T-helper 1 cell (primary cell): ENCODE measurements at places on chromosomes 2 and 18.

- no peak for DNase-seq
These were observed 500.7 kb downstream of the METTL4 start for GRCh38 chr18:2070631-2071030.

GRCh38 chr2:206069417-206069816, 16.6 kb downstream of the INO80D start:
- no peak for DNase-seq

- no peak for DNase-seq
These were observed 53.8 kb downstream of the HDLBP start for GRCh38 chr2:241261628-241262027.

DNA sequence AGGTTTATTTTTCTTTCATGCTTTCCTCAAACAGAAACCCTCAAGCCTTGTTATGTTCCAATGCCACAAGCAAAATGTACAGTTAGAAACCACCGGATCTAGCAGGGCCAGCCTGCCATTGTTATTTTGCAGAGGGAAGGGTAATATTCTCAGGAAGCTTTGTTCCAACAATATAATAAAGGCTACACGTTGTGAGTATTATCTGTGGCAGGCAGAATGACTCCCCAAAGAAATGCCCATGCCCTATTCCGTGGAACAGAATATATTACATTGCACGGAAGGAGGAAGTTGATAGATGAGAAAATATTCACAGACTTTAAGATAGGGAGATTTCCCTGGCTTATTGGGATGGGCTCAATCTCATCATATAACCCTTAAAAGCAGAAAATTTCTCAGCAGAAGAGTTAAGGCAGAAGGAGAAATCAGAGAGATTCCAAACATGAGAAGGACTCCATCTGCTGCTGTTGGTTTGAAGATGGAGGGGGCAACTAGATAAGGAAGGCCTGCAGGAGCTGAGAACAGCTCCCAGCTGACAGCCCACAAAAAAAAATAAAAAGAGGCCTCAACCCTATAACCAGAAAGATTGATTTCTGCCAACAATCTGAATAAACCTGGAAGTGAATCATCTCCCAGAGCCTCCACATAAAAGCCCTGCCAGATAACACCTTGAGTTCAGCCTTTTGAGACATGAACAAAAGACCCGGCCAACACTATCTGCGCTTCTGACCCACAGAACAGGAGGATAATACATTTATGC, 466.6 kb downstream of the LPIN1 start:
- no peak for DNase-seq

DNA sequence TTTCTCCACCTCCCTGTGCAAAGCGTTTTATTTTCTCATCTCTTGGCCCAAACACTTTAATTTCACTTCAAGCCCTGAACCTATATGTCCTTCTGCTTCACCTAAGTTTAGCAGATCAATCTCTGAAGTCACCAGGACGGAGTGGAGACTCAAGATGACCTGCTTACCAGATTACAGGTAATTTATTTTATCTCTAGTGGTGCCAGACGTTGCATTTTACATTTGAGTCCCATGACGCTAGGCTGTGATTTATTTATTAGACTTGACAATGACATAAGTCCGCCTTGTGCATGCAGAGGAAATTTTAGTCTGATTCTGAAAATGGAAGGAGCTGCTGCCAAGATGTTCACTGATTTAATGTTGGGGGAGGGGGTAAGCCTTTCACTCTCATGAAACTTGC, 73.9 kb downstream of the MRO start:
- DNase-seq: no peak

- no peak for DNase-seq
These were observed 5.4 kb downstream of the AGXT start for GRCh38 chr2:240873805-240874714.

- no peak for DNase-seq
These were observed 10.6 kb downstream of the TMEM37 start for GRCh38 chr2:119442226-119442619.

GRCh38 chr2:23441414-23441813, 56.4 kb downstream of the KLHL29 start:
- no peak for DNase-seq

DNA sequence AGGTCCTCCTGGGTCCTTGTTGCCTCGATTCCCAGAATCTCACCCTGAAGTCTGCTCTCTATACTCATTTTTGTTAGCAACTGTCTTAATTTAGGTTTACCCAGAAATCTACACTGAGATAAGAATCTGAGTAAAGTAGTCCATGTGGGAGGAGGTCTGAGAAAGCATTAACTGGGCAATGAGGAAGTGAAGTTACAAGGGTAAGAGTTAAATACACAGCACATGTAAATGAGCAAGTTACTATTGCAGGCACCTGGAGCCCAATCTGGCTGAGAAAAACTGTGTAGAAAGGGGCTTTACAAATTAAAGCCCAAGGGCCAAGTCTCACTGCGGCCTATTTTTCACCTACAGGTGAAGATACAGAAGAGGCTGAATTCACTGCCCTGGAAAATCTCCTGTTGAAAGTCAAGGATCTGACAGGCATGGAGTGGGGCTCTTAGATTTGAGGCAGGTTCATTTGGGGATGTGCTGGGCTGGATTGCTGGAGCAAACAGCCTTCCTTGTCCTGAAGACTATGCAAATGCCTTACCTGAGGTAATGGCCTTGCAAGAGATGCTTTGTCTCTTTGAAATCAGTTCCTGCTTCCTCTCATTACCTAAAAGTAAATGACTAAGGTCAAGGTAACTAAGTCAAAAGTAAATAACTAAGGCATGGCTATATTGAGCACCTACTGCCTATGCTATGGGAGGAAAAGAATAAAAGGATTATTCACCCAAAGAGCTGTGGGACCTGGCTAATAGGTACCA, 84.4 kb upstream of the DYNAP start:
- DNase-seq: no peak

DNA sequence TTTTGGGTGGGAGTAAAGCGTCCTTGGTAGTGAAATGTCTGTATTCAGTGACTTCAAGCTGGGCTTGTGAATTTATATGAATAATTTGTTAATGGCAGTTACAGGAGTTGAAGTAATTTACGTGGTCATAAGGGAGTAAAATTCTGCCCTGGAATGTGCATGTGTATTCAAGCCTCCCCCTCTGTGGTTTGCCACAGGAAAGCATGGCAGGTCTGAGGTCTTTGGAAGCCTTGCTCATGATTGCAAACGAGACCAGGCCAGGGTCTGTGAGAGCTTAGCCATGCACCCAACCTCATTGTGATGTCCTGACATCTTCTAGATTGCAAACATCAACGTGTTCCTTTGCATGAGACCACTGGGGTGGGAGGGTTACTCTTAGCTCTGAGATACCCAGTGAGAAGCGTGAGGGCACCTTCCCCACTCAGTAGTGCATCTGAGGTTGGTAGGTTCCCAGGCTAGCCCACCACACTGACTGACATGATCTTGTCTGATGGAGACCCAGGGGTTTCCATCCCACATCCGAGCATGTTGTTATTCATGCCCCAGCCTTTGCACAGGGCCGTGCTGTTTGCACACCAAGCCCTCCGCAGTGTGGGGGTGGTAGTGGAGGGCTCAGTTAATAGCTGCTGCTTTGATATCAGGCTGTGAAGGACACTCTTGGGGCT, 216.5 kb downstream of the KLHL29 start:
- no peak for DNase-seq

DNA sequence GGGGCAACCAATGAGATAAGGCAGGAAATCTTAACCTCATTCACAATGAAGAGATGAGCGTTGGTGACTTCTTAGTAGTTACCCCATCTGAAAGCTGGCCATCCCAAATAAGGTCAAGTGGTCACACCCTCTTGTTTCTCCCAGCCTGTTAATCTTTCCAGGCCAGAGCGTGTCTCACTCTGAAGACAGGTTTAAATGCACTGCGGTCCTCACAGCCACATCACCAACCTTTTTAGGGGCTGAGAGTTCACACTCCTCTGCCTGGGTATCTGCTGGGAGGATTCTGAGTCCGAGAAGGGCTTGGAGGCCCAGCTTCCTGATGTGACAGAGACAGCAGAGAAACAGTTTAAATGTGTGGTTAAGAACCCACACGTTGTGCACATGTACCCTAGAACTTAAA, 13.3 kb upstream of the CNGA3 start:
- DNase-seq: no peak

DNA sequence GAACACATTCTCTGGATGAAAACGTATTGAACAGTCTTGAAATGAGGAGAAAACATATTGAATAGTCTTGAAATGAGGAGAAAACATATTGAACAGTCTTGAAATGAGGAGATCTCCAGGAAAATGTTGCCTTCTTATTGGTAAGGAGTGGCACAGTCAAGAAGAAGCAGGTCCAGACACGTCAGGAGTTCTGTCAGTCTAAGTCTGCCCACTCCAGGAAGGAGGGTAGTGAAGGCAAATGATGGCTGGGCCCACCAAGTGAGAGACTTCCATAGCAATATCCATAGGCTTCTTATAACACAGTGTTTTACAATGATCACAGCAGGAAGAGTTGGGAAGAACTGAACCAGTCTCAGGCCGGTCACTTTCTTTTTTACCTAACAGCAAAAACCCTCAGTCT, 316.2 kb downstream of the ETAA1 start:
- no peak for DNase-seq

DNA sequence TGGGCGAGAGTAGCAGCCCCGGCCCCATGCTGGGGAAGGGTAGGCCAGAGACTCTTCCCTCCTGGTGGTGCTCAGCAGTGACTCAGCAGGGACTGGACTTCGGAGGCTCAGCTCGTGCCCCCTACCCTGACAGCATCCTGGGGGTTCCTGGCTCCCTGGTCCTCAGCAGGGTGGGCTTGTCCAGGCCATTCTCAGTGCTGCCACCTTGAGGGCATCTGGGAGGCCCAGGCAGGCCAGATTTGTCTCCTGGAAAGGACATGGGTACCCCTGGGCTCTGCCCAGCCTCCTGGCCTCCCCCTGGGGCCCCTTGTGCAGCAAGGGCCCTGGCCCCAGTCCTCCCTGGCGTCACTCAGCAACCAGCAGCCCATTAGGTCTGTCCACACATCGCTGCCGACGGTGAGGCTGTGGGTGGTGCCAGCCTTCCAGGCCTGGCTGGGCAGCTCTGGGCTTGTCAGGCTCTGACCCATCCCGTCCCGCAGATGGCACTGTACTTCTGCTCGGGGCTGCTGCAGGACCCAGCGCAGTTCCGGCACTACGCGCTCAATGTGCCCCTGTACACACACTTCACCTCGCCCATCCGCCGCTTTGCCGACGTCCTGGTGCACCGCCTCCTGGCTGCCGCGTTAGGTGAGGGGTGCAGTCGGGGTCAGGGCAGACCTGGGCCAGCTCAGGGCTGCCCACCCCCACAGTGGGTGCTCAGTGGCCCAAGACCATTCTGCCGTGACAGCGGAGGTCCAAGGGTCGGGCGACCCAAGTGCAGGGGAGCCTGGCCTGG, 45.0 kb upstream of the ALPP start:
- no peak for DNase-seq

DNA sequence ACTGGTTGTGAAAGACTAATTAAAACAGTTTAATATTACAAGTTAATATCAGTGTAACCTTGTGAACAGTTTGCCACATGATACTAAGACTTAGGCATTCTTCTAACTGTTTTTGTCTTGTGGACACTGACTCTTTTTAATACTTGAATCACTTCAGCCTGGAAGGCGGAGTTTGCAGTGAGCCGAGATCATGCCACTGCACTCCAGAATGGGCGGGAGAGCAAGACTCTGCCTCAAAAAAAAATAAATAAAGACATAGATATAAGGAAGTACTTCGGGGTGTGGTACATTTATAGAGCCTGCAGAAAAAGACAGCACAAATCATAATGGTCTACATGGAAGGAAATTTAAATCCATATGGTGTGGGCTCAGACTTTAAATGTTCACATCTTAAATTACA, 300.4 kb upstream of the NETO1 start:
- DNase-seq: no peak

DNA sequence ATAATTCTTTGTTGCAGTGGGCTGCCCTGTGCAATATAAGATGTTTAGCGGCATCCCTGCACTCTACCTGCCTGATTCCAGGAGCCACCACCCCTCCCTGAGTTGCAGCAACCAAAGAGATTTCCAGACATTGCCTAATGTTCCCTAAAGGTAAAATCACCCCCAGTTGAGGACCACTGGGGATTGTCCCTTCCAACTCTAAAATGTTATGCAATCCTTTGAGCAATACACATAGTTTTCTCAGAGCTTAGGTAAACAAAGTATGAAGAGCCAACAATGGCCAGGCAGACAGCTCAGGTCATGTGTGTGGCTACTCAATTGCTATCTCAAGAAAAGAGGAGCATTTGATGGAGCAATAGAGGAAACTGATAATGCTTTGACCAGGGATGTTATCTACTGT, 87.0 kb downstream of the XDH start:
- no peak for DNase-seq

- DNase-seq: no peak
These were observed 28.4 kb downstream of the YWHAQ start for GRCh38 chr2:9602412-9602811.

DNA sequence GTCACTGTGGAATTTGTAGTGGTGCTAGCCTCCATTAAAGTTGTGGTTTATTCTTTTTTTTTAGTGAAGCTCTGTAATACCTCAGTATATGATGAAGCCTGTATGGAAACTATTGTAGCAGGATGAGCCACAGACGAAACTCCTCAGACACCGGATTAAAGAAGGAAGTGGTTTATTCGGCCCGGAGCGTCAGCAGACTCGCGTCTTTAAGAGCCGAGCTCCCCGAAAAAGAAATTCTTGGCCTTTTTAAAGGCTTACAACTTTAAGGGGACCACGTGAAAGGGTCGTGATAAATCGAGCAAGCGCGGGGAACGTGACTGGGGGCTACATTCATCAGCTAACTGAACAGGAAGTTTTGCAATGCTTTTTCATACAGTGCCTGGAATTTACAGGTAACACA, 8.1 kb upstream of the CCL20 start:
- DNase-seq: no peak

DNA sequence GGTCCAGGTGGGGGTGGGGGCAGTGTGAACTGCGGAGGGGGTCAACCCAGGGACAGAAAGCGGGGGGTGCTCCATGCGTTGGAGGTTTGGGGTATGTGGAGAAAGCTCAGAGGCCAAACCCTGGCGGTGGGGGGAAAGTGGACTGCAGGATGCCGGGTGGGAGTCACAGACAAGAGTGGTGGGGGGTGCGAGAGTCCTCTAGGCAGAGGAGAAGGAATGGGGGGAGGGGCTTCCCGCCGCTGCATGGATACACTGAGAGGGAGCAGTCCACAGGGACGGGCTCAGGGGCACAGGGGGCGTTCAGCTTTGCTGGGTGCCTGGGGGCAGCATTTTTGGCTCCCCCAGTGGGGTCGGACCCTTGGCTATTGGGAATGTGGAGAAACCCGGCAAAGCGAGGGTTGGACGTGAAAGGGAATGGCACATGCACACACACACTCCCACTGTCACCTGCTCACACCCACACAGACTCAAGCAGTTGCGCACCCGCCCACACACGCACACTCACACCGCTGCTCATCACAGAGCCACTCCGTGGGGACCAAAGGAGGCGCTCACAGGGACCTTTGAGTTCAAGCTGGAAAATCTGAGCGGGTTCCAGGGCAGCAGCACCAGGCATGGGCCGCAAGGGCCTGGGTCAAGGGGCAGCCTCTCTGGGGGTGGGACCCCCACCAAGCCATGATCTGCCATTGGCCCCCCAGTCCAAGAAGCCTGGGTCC, 7.7 kb downstream of the GBX2 start:
- DNase-seq: no peak

DNA sequence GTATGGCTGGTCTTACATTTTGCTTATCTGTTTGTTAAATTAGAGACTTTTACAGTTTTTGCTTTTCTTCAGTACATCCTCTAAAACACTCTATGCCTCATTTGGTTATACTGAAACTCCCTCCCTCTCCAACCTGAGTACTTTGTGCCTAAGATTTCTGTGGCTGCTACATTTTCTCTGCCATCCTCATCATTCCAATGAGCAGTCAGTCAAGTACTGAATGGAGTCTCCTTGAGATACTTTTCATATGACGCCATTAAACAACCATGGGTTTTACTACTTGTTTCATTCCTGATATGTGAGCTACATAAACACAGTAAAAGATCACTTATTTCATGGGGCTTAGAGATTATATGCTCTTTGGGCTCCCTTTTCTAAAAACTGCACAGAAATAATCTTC, 196.7 kb upstream of the EPC2 start:
- DNase-seq: no peak
